ENCODE measurements at places on chromosomes 13 and 19. TPM values are rescaled to one million over a fixed set of nuclear protein-coding genes. Genes with fewer than 3 reads are reported as not detected.

Gene GPR4
- total RNA-seq, result 2.2 TPM

Gene ZNF793
- 10.8 TPM for total RNA-seq

Gene GSK3A
- 49.8 TPM for total RNA-seq

Gene ASPDH
- not detected for total RNA-seq

- no peak for DNase-seq
These were observed 932.5 kb upstream of the MIR17HG start for GRCh38 chr13:90414691-90415596.

- DNase-seq, result no peak
These were observed 19.1 kb upstream of the CHST8 start for GRCh38 chr19:33602576-33603204.

GRCh38 chr19:58328999-58329398 lies 2.2 kb downstream of the ZSCAN22 start:
- no peak for DNase-seq

GRCh38 chr13:110274687-110275086 lies 32.3 kb downstream of the COL4A1 start:
- DNase-seq, result no peak

- DNase-seq, result no peak
These were observed 12.4 kb downstream of the GAS6 start for GRCh38 chr13:113851480-113851803.

- no peak for DNase-seq
These were observed 190.9 kb upstream of the KLF12 start for GRCh38 chr13:74325106-74325505.

DNA sequence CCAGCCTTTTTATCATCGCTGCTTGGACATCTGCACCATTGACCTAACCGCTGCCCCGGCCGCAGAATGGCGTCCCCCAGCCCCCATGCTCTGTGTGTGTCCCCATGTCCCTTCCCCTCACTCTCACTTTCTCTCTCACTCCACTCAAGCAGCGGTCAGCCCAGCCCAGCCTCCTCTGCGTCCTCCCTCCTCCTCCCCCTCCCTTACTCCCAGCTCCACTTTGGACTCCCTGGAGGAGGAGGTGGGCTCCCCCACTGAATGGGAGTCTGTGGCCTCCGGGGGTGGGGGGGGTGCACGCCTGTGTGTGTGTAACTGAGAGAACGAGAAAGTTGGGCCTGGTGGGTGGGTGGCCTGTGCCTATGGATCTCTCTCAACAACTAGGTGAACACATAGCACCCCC lies 2.2 kb downstream of the MAP2K7 start:
- no peak for DNase-seq

- DNase-seq, result no peak
These were observed 74.7 kb downstream of the C13orf42 start for GRCh38 chr13:51036418-51036817.

DNA sequence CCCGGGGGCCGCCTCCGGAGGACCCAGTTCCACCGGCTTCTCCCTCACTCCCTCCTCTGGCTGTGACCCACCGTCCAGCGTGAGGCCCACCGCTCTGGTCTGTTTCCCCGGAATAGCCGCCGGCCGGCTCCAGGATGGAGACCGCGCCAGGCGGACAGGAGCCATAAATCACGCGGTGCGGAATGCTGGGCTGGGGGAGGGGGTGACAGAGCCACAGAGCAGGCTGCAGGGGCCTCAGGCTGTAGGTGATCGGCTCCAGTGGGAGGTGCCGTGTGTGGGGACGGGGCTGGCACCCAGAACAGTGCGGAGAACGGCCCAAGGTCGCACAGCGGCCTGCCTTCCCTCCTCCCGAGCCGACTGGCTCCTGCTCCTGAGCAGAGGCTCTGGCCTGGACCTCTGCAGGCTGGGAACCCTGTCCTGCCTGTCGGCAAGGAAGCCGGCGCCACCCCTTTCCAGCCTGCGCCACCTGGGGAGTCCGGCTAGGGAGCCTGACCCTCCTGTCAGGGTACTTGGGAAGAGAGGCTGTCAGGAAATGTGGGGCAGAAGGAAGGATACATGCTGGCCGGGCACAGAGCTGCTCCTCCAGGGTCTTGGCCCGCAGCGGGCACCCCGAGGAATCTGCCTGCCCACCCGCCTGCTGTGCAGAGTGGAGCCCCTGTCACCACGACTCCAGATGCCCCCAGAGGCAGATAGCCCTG lies 8.3 kb downstream of the PIAS4 start:
- DNase-seq, result no peak

GRCh38 chr13:111534751-111535522 lies 214.5 kb downstream of the TEX29 start:
- no peak for DNase-seq

- DNase-seq, result no peak
These were observed 47.7 kb upstream of the UQCRFS1 start for GRCh38 chr19:29260477-29261317.

DNA sequence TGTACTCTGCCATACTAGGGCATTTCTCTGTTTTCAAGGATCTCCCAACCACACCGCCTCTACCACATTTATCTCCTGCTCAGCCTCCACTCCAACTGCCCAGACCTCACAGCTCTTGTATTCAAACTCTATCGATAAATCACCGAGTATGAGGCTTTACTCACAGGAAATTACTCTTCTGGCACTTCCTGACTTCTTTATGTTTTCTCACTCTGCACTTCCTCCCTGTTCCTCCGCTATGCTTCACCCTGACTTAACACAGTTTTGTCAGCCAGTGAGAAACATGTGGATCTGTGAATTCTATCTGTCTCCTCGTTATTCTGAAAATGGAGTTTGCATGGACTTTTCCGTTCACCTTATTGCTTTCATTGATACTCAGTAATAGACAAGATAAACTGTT lies 2.6 kb upstream of the CARD8 start:
- DNase-seq, result no peak

DNA sequence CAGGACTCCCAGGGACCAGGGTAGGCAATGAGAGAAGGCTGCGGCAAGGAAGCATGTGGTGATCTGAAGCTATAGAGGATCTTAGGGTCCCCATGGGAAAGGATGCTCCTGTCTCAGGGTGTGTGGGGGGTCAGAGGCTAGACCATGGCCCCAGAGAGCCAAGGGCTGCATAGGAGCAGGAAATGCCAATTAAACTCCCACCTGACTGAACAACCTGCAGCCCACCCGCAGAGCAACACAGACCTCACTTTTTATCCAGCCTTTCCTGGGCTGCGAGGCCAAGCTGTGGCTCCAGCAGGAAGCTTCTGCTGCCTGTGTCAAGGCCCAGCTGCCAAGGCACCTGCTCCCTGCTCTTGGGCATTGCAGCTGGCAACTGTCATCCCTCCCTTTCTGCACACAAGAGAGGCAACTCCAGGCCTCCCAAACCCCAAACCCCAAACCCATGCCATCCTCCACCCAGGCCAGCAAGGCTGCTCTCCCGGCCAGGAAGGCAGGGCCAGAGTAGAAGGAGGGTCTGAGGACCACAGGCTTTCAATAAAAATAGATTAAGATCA lies 290.1 kb downstream of the FOXO1 start:
- no peak for DNase-seq

- DNase-seq, result no peak
These were observed 50.4 kb upstream of the CYSLTR2 start for GRCh38 chr13:48603375-48603774.

DNA sequence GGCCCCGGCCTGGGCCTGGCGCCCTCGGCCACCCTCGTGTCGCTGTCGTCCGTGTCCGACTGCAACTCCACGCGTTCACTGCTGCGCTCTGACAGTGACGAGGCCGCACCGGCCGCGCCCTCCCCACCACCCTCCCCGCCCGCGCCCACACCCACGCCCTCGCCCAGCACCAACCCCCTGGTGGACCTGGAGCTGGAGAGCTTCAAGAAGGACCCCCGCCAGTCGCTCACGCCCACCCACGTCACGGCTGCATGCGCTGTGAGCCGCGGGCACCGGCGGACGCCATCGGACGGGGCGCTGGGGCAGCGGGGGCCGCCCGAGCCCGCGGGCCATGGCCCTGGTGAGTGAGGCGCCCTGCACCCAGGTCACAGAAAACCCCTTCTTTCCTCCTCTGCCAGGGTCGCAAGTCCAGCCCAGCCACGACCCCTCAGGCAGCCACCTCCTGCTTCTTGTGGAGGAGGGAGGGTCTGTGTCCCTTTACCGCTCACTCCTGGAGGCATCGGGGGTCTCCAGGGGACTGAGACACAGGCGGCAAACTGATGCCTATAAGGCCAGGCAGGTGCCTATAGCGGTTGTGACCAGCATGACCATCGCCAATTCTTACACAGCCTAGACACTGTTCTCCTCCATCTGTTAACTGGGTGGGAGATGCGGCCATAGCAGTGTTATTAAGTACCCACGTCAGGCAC lies 4.2 kb downstream of the TTC9B start:
- DNase-seq, result no peak
